NAMALWA (cell line): ENCODE measurements at places on chromosomes 16 and 17.
A peak's percentile ranks its signal among the peaks of the same experiment; 100 is the strongest.

DNA sequence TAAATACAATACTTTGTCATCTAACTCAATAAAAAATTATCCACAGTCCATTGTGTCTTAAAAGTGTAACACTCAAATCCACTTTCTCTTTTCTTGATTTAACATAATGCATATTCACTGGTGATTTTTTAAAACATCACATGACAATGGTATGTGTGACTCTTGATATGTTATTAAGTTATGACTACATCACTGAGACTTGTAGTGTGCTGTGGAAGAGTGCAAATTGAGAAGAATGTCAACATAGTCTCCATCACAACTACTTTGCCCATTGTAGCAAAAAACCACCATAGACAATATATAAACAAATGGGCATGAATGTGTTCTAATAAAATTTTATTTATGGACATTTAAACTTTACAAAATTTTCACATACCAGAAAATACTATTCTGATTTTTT, 380.7 kb upstream of the PMFBP1 start:
- DNase-seq: no peak

DNA sequence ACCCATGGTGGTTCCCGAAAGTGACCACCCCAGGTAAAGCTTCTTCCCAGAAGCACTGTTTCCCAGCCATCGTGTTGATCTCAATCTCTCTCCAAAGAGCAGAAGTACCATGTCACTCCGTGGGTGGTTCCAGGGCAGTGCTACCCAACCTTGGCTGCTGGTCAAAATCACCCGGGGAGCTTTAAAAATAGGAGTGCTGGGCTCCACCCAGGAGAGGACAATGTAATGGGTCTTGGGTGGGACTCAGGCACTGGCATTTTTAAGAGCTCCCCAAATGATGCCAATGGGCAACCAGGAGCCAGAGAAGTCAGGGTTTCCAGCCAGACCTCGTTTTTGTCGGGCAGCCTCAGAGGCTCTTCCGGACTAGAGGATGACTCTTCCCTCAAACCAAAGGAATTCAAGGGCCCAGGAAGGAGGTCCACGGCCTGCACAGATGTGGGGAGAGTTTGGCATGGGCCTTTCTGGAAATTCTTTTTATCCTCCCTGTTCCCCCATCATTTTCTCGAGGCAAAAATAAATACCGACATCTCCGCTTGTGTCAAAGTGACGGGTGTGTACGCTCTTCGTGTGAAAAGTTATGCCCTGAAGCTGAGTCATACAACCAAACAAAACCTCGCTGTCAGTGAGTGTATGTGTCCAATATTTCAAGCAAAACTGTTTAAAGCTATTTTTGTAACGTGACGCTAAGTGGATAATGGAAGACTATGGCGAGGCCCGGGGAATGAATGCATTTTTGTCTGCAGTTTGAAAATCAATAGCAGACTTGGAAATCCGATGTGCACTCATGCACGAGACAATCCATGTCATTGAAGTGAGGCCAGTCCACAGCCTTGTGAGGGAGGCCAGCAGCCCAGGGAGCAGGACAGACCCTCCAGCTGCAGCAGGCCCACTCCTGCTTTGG, 364.1 kb downstream of the FOXL1 start:
- no peak for DNase-seq

DNA sequence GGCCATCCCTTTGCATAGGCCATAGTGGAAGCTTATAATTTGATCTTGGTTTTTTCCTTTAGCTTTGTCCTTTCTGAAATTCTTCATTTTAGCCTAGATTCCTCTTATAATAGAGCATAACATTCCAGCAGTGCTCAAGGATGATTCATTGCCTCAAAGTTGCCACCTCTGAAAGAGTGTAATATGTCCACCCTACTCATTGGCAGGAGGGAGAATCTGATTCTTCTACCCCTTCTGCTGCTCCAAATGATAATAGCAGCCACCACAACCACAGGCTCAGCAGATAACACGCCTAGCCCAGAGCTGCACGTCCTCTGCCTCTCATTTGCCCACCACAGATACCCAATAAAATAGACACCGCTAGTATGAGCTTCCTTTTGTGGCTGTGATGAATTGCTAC, 337.4 kb upstream of the HSBP1 start:
- no peak for DNase-seq

- DNase-seq: peak; percentile 7
Measured at GRCh38 chr17:48294020-48294805, 135.8 kb downstream of the SKAP1 start.

DNA sequence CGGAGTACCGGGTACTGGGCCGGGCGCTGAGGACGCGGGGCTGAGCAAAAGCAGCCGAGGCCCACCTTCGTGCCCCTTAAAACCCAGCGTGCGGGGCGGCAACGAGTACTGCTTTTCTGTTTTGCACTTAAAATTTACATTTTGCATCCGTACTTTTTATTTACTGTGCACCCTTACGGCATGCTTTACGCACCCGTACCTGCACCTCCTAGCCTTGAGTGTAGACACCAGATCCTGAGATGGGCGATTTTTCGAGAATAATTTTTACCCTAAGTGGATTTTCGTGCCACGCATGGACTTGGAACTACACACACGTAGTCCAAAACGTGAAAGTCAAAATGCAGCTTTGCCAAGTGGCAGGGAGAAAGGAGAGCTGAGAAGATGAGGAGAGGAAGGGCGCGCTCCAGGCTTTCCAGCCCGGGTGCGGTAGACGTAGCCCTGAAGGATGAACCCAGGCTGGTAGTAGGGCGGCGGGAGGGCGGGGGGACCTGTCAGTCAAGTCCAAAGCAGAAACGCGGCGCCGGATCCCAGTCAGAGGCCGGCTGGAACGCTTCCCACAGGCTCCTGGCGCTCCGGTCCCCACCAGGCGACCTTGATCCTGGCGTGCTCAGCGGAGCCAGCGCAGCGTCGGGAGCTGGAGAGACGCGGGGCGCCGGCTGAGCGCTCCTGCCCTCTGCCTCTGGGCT, 1.2 kb upstream of the CBLN1 start:
- no peak for DNase-seq

GRCh38 chr17:7444682-7445618, at the start of gene CHRNB1:
Gene CHRNB1, plus strand, starts transcription at chr17:7445061. Its CDS starts 67 bp downstream, at chr17:7445128.
- no peak for DNase-seq

DNA sequence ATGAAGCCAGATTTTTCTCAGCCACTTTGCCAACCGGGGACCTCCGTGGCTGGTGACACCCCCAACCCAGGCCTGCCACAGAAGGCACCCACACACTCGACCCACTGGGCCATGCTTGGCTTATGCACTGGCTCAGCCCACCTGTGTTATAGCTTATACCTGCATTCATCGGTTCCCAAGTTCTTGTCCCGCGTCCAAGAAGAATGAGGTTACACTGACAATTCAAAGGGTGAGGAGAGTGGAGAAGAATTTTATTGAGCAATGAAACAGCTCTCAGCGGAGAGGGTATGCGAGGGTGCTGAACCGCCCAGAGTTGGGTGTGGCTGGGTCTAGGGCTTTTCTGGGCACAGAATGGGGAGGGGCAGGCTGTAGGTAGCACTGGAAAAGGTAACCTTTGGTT, 22.2 kb upstream of the CDH15 start:
- no peak for DNase-seq

- DNase-seq: no peak
Measured at GRCh38 chr16:84735849-84736586, 36.2 kb downstream of the USP10 start.

- no peak for DNase-seq
Measured at GRCh38 chr16:46911650-46912049, 27.5 kb downstream of the GPT2 start.

GRCh38 chr16:68397710-68398201, 50.6 kb downstream of the SMPD3 start:
- no peak for DNase-seq

- no peak for DNase-seq
Measured at GRCh38 chr17:77793146-77793970, 165.1 kb upstream of the TNRC6C start.

GRCh38 chr17:34669511-34669910, 90.1 kb downstream of the TMEM132E start:
- no peak for DNase-seq

GRCh38 chr17:72735592-72735991, 356.9 kb downstream of the SLC39A11 start:
- DNase-seq: no peak

- DNase-seq: no peak
Measured at GRCh38 chr16:19486750-19487325, 35.1 kb downstream of the GDE1 start.

DNA sequence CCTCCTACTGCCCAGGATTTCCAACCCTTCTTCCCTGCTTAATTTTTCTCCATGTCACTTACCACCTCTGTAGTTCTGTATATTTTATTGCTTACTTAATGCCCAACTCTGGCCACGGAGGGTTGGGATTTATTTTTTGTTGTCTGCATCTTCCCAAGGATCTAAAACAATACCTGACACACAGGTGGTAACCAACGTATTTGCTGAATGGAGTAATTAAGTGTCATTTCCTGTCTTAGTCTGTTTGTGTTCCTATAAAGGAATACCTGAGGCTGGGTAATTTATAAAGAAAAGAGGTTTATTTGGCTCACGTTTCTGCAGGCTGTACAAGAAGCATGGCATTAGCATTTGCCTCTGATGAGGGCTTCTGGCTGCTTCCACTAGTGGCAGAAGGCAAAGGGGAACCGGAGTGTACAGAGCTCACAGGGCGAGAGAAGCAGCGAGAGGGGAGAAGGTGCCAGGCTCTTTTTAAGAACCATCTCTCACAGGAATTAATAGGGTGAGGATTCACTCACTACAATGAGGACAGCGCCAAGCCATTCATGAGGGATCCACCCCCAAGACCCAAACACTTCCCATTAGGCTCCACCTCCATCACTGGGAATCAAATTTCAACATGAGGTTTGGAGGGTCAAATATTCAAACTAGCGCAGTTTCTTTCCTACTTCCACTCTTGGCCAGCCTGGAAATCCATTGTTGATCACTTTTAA, 44.8 kb downstream of the ERN1 start:
- no peak for DNase-seq
